ENCODE measurements at places on chromosomes 4 and X.

DNA sequence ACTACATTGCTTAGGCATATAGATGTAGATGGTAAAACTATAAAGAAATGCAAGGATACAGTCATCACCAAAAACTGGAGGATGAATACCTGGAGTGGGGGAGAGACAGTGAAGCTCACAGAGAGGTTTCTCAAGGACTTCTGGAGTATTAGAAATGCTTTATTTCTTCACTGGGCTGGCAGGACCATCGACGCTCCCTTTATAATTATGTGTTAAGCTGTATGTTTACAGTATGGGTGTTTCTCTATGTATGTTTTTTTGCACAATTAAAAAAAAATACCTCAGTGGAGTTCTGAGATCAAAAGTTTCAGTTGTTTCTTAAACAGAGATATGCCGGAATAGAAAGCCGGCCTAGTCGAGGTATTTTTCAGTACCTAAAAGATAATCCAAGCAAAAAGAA is 201.3 kb downstream of the NSUN7 start:
- DNase-seq = no peak

- DNase-seq = no peak
Measured at GRCh38 chrX:27976284-27976683, 5.0 kb downstream of the DCAF8L1 start.

GRCh38 chr4:147638942-147639341 is 21.7 kb downstream of the TMEM184C start:
- no peak for DNase-seq

GRCh38 chr4:174467107-174467506 is 55.2 kb downstream of the HPGD start:
- no peak for DNase-seq

DNA sequence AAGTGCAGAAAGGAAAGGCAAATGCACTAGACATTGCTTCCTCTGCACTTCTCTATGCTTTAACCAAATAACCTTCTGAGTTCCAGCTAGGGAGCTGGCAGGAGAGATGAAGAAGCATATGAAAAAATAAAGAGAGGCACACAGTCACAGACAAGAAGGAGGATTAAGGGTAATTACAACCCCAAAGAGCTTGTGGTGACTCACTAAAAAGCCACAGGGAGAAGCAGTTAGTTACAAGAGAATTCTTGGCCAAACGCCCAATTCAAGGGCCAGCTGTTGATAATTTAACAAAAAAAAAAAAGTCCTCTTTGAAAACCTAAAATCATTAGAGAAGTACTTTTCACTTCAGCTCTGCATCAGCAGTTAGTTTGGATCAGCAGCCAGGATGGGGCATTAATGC is 478.0 kb downstream of the KCNIP4 start:
- DNase-seq = no peak

- DNase-seq = no peak
Measured at GRCh38 chr4:93018243-93018642, 714.5 kb downstream of the GRID2 start.

- DNase-seq = no peak
Measured at GRCh38 chrX:37380924-37381323, 31.8 kb downstream of the PRRG1 start.

- DNase-seq = no peak
Measured at GRCh38 chrX:21847342-21847741, 7.9 kb downstream of the MBTPS2 start.

DNA sequence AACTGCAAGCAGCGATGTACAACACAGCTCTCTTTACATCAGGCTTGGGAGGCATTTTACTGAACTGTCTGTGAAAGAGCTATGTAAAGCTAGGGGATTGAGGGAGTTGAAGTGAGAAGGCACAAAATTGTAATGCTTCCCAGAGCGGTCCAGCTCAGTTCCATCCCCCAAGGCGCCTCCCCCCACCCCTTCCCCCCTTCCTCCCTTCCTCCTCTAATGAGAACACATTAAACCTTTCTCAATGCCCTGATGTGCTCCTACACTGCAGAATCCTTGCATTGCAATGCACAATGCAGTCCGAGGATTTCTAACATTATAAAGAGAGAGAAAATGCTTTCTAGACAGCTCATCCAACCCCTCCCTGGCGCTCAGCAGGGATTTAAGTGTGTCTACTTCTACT is 73.9 kb downstream of the CXXC4 start:
- DNase-seq = no peak

GRCh38 chrX:15566244-15566643 is 34.5 kb downstream of the ACE2 start:
- DNase-seq = no peak

- DNase-seq = no peak
Measured at GRCh38 chr4:158371158-158371557, 150.5 kb upstream of the RXFP1 start.

- DNase-seq = no peak
Measured at GRCh38 chr4:128346054-128346716, 58.6 kb upstream of the PGRMC2 start.

- no peak for DNase-seq
Measured at GRCh38 chr4:2290488-2290887, 28.6 kb upstream of the MXD4 start.

DNA sequence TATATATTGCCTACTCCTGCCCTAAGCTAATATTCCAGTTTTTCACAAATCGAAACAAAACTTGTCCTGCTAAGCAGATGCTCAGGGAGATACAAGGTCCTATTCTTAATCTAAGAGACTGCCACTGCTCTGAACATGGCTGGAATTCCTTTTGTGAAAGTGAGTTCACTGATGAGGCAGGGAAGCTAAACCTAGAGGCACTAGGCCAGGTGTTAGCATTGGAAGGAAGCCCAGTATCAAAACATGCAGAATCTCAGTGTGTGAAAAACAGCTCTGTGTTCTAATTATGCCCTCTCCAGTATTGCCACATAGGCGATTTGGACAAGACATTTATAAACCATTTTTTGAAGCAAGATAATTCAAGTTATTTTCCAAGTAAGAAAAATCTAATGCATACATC is 47.6 kb downstream of the ABCG2 start:
- DNase-seq = no peak

DNA sequence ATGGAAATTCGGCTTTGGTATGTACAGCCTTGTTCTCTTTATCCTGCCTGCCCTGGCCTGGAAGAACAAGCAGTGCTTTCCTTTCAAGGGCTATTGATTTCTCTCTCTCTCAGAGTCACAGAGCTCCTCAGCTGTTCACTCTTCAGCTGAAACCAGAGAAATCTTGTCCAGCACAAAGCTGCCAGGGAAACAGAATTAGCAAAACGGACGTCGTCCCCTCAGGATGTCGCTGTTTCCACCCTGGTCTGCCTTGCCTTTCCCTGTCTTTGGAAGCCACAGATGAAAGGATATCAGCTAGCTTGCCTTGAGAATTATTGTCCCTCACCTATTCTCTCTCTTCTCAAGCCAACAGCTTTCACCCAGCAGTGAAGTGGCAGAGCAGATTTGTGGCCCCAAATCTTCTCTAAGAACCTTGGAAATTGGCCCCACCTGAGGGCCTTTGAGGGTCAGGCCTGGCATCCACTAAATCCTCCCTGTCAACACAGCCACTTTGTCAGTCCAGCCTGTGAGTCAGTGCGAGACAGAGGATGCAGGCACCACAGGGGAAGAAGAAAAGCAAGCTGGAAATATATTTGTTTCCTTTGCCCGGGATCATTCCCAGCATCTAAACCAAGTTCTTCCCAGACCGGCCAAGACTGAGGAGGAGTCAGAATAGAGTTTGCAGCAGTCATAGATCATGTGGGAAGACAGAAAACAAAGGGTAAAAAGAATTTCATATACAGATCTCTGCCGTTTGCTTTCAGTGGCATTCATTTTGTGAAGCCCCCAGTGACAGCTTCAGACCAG is 63.8 kb upstream of the MTM1 start:
- DNase-seq = no peak

GRCh38 chr4:5526080-5526846 is 182.1 kb downstream of the EVC2 start:
- DNase-seq = no peak

DNA sequence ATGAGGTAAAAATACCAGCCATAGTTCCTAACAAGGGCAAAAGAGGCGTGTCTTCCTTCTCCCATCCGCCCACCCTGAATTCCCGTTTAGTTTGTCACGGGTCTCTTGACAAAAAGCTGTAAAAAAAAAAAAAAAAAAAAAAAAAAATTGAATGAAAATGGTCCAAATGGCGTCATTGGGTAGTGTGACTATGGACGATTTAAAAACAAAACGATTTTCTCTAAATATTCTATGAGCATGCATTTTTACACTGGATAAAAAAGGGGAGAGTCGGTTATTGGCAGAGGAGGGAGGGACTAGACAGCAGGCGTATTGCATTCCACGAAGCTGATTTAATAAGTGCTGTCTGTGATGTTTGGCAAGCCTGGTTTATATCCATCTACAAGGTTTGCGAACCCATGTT is at the start of gene FAM133A:
Gene FAM133A, plus strand, starts transcription at position 338 of the 403 bp plus-strand sequence. CDS start 35,214 bp downstream, outside the sequence.
- DNase-seq = no peak

- DNase-seq = no peak
Measured at GRCh38 chr4:54696649-54697048, 38.9 kb downstream of the KIT start.

DNA sequence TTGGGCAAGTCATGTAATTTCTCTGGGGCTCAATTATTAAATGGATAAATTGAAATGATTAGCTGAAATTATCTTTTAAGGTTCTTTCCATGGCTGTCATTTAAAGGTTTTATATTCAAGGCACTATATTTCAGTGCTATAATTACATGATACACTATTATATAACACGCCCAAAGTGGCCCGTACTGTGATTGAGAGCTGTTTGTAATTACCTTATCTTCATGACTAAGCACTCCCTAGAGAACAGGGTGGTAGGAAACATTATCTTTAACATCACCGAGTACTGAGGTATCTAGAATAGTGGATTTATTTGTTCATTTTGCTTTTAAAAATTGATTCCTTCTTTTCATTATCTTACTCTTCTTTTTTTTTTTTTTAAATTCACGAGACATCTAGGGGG is 79.0 kb downstream of the DIAPH2 start:
- DNase-seq = no peak

DNA sequence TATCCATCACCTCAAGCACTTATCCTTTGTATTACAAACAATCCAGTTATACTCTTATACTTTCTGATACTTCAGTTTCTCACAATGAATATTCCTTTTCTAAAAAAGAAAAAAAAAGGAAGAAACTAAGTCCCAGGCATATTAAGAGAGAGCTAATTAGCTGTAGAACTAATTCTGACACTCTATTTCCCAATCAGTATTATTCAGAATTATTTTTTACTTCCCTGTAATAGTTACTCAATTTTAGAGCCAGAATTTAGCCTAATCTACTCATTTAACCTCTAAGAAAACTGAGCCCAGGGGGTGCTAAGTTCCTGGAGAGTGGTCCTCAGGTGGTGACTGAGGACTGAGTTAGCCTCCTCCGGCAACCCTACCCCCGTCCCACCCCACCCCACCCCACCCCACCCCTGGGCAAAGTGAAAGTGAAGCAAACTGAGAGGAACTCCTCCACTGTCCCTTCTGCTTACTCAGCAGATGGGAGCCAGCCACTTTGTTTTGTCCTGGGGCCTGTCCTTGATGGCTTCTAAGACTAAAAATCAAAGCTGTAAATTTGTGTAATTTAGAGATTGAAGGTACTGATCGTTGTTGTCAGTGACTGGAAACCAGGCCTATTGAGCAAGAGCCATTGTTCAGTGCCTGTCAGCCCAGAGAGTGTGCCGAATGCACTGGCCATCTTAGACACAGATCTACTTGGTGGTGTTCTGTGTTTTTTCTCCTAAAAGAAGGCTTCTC is 162.1 kb downstream of the CBR4 start:
- DNase-seq = no peak

DNA sequence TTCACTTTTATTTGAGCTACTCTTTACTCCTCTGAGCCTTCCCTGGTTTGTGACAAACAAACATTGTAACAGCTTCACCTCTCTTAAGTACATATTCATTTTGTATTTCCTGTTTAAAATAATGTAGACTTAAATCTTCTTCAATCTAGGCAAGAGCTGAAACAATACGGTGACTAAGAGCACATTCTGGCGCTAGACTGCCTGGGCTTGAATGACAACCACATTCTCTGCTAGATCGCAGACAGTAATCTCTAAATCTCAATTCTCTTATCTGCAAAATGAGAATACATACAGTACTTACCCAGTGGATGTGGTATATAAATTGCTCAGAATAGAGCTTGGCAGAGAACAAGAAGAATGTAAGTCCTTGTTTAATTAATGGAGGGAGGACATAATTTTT is 144.8 kb downstream of the ARAP2 start:
- DNase-seq = no peak

- DNase-seq = no peak
Measured at GRCh38 chr4:38568768-38569167, 95.2 kb upstream of the KLF3 start.

- no peak for DNase-seq
Measured at GRCh38 chr4:121428721-121429120, 47.9 kb upstream of the QRFPR start.

GRCh38 chr4:176534566-176534965 is 214.8 kb downstream of the SPCS3 start:
- DNase-seq = no peak

DNA sequence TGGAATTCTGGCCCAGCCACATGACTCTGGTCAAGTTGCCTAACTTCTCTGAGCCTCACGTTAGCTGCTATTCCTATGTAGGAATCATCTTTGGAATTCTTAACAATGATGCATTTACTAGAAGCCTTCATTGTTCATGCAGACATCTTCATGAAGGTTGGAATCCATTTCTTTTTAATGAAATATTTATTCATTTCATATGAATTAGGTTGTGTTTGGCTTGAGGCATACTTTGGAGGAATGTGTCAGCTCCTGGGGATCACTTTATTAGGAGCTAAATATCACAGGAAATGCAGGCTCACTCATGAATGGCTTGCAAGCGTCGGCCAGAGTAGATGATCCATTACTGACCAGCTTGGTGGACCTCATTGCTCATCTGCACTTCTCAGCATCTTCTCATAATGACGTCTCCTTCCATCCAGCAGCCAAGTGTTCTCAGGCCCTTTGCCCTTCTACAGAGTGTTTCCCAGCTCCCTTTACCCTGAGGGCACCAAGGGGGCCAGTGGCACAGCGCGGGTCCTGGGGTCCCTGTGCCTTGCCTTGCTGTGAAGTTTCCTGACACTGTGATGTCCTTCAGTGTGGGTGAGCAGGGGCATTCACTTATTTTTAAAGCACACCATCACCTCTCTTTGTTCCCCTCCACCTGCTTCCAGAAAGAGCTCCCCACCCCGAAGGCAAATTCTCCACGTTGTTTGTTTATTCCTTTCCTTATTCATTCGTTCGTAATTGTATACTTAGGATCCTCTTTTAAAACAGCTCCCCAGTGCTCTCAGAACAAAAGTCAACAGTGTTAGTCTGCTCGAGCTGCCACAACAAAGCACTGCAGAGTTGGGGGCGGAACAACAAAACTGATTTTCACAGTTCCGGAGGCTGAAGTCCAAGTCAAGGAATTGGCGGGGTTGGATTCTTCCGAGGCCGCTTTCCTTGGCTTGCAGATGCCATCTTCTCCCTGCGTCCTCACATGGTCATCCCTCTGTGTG is 106.8 kb downstream of the STK32B start:
- no peak for DNase-seq

GRCh38 chr4:40924096-40924792 is 174.5 kb downstream of the NSUN7 start:
- no peak for DNase-seq

- no peak for DNase-seq
Measured at GRCh38 chr4:78414116-78414515, 137.5 kb upstream of the ANXA3 start.

Data from left kidney (tissue), 8 donors.